Ascending aorta (tissue), 2 donors: ENCODE measurements at places on chromosomes 3 and 15.

DNA sequence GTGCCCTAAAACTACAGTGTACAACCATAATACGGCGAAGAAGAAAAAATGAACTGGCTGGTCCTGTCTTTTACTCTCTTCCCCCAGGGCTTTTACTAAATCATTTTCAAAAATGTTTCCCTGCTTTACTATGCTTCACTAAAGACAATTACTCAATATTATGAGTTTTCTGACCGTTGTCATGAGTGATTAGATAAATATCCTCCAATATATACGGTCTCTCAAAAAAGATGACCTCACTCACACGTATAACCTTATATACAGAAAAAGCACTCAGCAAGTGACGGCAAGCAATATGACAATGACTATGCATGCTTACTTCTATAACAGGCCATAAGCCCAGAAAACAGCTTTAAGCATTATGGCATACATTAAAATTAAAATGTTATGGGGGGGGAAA lies 60.5 kb downstream of the TBL1XR1 start:
- no peak for DNase-seq

DNA sequence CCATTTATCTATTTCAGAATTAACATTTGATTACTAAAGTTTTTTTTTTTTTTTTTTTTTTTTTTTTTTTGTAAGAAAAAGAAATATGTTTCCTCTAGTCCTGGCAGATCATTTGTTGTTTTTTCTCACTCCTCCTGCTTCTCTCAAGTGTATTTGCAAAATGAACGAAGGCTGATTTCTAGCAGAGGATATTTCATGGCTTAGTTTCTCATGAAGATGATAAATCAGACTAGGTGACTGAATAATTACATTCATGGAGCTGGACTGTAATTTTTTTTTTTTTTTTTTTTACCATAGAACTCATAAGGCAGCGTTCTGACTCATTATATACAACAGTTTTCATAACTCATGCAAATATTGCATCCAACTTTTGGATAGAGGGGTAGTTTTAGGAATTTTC lies 332.5 kb upstream of the SEMA6D start:
- no peak for DNase-seq

GRCh38 chr15:87578776-87579175 lies 677.8 kb downstream of the NTRK3 start:
- DNase-seq, result no peak

DNA sequence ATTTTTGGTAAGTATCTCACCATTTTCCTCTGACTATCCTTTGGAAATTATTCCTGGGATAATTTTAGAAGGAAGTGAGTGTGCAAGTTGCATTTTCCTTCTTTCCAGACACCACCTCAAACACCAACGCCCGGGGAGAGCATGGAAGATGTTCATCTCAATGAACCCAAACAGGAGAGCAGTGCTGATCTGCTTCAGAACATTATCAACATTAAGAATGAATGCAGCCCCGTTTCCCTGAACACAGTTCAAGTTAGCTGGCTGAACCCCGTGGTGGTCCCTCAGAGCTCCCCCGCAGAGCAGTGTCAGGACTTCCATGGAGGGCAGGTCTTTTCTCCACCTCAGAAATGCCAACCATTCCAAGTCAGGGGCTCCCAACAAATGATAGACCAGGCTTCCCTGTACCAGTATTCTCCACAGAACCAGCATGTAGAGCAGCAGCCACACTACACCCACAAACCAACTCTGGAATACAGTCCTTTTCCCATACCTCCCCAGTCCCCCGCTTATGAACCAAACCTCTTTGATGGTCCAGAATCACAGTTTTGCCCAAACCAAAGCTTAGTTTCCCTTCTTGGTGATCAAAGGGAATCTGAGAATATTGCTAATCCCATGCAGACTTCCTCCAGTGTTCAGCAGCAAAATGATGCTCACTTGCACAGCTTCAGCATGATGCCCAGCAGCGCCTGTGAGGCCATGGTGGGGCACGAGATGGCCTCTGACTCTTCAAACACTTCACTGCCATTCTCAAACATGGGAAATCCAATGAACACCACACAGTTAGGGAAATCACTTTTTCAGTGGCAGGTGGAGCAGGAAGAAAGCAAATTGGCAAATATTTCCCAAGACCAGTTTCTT lies 3.9 kb downstream of the NFKBIZ start:
- no peak for DNase-seq

- no peak for DNase-seq
Observed at GRCh38 chr15:98838387-98839259, 169.0 kb downstream of the PGPEP1L start.

DNA sequence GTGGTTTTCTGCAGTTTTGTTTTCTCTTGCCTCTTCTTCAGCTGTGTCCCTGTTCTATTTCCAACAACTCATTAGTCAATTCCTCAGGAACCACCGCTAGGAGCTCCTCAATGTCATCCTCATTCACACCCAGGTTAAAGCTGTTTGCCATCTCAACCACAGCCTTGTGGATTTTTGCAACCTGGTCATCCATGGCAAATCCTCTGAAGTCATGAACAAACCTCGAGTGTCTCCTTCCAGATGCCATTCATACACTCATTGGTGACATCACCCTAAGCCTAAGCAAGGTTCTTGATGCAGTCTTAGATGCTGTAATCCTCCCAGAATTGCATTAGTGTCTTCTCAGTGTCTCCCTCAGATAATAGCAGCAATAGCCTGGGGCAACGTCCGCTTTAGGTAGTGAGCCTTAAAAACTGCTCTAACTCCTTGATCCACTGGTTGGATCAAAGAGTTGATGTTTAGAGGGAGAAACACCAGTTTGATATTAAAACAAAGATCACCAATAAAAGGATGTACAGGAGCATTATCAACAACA lies 31.5 kb upstream of the ZNF502 start:
- DNase-seq, result no peak

DNA sequence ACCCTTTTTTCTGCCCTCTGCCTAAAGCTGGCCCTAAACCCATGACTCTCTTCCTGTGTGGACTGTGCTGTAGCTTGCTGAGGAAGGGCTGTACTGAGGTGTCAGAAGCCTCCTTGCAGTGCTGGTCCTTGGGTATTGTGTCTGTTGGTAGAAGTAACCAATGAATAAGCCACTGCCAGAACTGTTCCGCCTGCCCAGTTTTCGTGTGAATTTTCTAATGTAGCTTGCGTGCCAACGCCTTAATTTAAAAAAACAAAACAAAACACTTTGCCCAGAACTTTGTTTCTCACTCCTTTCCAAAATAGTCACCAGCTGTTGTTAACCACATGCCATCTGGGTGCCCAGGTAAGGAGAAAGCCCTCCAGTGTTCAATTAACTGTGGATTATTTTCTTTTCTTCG lies 101.9 kb downstream of the KLHL25 start:
- no peak for DNase-seq

DNA sequence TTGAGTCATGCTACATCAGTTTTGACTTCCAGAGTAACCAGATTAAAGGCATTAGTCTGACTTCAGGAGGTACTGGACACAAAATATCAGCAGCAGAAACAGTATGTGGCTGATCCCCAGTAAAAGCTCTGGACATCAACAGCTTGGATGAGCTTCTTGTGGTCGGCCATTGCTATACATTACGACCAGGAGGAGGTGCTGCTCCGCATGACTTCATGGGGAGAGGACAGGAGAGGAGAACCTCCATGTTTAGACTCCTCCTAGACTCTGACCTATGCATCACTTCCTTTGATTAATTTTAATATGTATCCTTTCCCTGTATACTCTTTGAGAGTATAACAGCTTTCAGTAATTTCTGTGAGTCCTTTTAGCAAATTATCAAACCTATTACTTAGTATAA lies 285.6 kb upstream of the ARHGEF26 start:
- no peak for DNase-seq

- DNase-seq, result no peak
Observed at GRCh38 chr3:36597422-36597821, 166.9 kb downstream of the DCLK3 start.

DNA sequence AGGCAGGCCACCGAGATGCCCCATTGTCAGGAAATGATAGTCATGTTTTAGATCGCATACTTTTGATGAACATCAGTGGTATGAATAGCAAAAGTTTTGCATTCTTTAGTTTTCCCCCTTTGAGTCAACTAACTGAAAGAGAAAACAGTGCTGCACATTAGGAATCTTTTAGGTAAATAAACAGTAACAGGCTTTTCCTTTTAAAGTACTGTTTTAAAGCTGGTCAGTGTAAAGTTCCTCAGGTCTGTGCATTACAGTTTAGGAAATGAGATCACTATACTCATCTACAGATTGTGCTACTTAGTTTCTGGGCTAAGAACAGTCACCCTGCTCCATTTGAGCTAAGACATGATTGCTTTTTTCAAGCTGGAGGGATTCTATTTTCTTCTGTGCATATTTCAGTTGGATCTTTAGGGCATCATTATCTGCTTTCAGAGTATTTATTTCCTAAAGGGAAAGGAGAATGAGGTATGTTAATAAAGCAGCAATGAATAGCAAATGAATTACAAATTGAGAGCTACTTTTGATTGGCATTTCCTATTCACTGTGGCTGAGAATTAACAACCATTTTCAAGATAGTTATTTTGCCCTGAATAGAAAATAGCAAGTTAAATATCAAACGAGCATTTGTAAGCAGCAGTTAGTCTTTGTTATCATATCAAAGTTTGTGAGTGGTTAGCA lies 36.5 kb downstream of the FAM98B start:
- DNase-seq, result no peak

DNA sequence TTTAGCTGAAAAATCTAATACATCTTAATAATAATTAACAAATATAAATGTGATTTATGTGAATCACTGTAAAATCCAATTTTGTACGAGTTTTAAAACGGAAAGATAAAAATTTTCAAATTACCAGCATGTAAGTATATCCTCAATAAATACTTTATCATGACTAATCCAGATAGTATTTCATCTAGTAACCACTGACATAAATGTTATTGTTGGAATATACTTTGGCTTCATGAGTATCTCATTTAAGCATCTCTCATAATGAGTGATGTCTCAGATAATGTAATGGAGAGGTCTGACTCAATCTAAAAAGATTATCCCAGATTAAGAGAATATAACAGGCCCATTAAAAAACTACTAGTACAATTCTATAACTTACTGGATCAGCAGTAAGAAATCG lies 216.3 kb downstream of the STAG1 start:
- no peak for DNase-seq

DNA sequence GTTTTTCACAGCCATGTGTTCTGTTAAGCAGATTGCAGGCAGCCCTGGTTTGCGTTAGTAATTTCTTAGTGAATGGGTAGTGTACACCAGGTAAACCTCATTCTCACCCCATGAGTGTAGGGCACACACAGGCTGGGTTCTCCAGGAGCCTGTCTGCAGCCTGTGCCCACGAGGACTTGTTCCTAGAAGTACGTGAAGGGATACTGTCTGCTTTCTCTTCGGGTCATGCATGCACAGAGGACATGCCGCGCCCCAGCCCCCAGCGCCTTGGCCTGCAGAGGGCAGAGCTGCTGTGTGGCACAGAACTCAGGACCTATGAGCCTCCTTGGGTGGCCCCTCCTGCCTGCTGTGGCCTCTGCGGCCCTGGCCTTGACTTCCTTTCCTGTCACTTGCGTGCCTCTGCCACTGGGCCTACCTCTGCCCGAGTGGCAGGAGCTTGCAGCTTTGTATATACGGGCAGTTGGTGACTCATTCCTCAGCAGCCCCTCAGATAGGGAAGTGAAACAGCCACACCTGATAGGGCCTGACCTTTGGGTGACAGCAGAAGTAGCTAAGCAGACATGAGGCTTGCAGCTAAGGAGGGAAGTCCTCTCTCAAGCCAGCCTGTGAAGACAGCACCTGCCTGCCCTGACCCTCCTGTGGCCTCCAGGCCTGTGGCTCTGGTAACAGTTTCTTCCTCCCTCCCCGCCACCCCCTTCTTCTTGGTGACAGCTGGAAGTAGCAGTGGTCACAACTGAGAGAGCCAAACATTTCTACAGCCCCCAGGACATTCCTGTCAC lies 19.5 kb downstream of the PPCDC start:
- peak; percentile 81 for DNase-seq

DNA sequence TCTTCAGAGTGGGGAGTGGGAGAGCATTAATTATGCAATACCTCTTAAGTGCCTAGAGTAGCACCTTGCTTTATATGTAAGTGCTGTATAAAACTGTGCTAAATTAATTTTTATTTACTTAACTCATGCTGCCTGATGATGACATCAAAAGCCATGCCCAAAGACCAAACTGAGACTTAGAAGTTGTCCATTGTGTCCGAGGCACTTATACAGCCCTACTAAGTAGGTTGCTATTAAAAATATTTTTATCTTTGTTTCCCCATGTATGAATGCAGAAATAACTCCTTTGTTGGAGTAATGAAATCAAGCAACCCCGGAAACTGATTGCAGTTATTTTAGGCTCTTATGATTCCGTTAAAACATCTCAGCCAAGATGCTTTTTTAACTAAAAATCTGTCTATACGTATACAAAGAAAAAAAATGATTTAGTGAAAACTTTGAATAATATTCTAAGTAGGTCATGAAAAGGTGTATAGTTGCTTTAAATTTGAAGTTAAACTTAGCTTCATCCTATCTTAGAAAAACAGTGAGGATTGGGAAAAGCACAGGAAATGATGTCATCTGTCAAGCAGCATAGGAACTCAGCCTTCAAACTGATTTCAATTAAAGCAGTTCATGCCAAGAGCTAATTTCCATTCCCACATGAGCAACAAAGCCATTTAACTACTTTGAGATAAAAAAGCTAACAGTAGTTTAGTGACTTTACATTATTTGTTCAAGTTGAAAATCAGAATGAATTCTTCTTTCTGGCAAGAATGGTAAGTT lies 43.0 kb downstream of the FBN1 start:
- DNase-seq, result no peak

GRCh38 chr3:197912741-197913476 lies 37.1 kb upstream of the RPL35A start:
- DNase-seq, result no peak

DNA sequence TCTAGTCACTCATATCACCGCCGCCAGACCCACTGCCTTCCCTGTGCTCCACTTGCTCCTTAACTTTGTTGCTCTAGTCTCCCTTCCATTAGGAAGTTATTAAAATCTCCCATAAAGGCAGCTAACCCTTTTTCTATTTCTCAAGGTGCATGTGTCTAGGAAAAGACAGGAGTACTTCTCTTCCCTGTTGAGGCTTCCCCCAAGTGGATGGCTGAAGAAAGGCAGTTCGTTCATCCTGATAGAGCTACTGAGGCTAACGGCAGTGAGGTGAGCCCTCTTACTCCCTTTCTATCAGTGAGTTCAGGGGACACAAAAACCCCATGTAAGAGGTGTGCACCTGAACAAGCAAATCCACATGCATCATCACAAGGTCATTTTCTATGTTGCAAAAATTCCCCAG lies 397.8 kb downstream of the IGSF11 start:
- DNase-seq, result no peak

- no peak for DNase-seq
Observed at GRCh38 chr3:25460751-25461150, 32.7 kb downstream of the RARB start.

DNA sequence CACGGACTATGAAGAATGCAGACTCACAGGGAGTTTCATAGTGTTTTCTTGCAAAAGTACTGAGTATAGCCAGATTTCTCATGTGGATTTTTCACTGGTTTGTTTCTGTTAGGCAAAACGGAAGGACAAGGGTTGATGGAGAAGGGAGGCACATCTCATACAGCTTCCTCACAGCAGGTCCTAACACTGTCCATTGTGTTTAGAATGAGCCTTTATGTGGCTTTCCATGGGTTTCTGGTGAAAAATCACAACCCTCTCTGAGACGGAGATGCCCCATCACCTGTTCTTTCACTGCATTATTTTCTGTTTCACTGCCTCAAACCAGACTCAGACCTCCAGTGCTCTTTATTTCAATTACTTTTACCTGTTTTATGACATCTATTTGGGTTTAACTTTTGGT lies 25.0 kb upstream of the LIPC start:
- DNase-seq, result no peak
